ENCODE measurements at places on chromosomes 12 and 14. TPM values are rescaled to one million over a fixed set of nuclear protein-coding genes. Genes with fewer than 3 reads are reported as not detected.

Gene SOAT2
- 0.41 TPM for total RNA-seq

Gene RD3L
- total RNA-seq, result not detected

Gene GPR68
- total RNA-seq, result 0.95 TPM

GRCh38 chr12:131218026-131218922 is 264.6 kb downstream of the ADGRD1 start:
- H3K4me3 ChIP-seq, result no peak overlapping the region
- no peak for DNase-seq
- H3K4me1 ChIP-seq, result no peaks in the 10 kb centered on the region
- no peak overlapping the region for H3K27ac ChIP-seq

DNA sequence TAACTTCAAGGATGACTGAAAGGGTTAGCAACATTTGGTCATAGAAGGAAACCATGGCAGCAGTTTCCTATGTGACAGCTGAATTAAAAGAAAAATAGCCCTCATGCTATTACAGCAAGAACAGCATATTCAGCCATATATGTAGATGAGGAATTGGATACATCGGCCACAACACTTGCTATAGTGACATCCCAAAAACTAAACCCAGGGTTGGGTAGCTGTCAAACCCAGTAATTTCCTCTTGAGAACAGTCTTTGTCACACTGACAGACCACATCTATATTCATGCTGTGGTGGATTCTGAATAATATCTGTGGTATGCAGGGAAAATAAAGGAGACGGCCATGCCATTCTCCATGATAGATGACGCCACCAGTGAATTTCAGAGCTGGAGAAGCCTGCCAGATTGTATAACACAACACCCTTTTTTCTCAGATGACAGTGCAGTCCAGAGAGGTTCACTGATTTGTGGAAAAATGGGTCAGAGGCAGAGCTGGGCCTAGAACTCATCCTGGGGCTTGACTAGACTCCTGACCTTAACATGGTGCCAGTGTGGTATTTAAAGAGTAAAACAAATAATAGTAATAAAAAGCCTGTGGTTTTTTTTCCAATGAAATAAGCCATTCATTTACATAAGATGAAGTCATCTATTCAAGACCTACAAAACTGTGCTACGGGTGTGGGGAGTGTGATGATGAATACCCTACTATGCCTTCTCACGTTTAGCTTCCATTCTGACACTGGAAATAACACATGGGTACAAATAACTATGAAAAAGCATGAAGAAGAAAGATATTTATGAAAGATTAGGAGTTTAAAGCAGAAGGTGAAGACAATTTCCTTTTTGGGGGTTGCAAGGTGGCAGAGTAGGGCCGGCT is 32.3 kb downstream of the EFCAB11 start:
- no peak for DNase-seq
- peaks cover 4% of the 10 kb centered on the region for H3K4me1 ChIP-seq
- no peaks in the 10 kb centered on the region for H3K36me3 ChIP-seq
- H3K4me3 ChIP-seq, result no peak overlapping the region
- no peak overlapping the region for H3K27ac ChIP-seq

DNA sequence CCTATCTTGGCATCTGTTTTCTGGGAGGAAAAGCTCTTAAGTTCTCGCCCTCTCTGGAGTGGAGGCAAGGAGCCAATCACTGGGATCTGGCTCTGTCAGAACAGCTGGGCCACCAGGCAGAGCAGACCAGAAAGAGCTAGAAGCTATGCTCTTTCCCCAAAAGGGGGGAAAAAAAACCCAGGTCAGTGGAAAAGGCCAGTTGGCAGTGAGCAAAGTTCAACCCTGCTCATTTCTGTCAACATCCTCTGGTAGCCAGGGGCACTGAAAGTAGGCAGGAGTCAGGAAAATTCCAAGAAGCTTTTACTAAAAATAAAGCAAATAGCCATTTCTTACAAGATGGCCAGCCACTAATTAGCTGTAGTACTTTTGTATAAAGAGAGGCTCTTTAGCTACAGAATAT is 36.6 kb upstream of the PAX9 start:
- no peaks in the 10 kb centered on the region for H3K36me3 ChIP-seq
- DNase-seq, result no peak
- no peaks in the 10 kb centered on the region for H3K4me1 ChIP-seq
- no peak overlapping the region for H3K27ac ChIP-seq

Gene CD163L1
- 1.7 TPM for total RNA-seq

Gene ETFBKMT
- total RNA-seq, result 4.4 TPM

GRCh38 chr12:92943482-92944250 is 14.6 kb upstream of the EEA1 start:
- H3K36me3 ChIP-seq, result no peaks in the 10 kb centered on the region
- no peak overlapping the region for H3K4me3 ChIP-seq
- no peak overlapping the region for H3K27ac ChIP-seq

DNA sequence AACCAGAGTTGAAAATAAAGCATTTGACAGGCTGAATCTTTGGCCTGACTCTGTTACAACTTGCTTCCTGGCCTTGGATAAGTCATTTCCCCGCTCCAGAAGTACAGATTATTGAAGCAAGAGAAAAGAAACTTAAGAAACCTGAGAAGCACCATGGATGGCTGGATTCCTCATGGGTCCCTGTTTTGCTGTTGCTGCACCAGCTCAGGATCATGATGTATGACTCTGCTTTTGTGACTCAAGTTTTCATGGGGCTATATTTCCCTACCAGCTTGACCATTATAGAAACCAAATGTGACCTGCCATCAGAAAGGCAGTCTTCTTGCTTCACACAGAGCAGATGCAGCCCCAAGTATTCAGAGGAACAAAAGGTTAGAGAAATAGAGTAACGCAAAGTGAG is 921.8 kb downstream of the BCL11B start:
- H3K27ac ChIP-seq, result no peak overlapping the region
- no peaks in the 10 kb centered on the region for H3K27me3 ChIP-seq
- DNase-seq, result no peak
- no peaks in the 10 kb centered on the region for H3K36me3 ChIP-seq

- DNase-seq, result no peak
- H3K27me3 ChIP-seq, result no peaks in the 10 kb centered on the region
- no peak overlapping the region for H3K4me3 ChIP-seq
- H3K4me1 ChIP-seq, result peaks cover 36% of the 10 kb centered on the region
- H3K27ac ChIP-seq, result peak overlapping the region; percentile 66
- no peaks in the 10 kb centered on the region for H3K36me3 ChIP-seq
These were observed 56.0 kb downstream of the DCAF5 start for GRCh38 chr14:69096781-69097475.

- H3K4me1 ChIP-seq, result peaks cover 12% of the 10 kb centered on the region
- H3K4me3 ChIP-seq, result no peak overlapping the region
- H3K27ac ChIP-seq, result no peak overlapping the region
- H3K36me3 ChIP-seq, result no peaks in the 10 kb centered on the region
These were observed 486.2 kb downstream of the NELL2 start for GRCh38 chr12:44389896-44390295.

Gene SRGAP1
- total RNA-seq, result 12.2 TPM

DNA sequence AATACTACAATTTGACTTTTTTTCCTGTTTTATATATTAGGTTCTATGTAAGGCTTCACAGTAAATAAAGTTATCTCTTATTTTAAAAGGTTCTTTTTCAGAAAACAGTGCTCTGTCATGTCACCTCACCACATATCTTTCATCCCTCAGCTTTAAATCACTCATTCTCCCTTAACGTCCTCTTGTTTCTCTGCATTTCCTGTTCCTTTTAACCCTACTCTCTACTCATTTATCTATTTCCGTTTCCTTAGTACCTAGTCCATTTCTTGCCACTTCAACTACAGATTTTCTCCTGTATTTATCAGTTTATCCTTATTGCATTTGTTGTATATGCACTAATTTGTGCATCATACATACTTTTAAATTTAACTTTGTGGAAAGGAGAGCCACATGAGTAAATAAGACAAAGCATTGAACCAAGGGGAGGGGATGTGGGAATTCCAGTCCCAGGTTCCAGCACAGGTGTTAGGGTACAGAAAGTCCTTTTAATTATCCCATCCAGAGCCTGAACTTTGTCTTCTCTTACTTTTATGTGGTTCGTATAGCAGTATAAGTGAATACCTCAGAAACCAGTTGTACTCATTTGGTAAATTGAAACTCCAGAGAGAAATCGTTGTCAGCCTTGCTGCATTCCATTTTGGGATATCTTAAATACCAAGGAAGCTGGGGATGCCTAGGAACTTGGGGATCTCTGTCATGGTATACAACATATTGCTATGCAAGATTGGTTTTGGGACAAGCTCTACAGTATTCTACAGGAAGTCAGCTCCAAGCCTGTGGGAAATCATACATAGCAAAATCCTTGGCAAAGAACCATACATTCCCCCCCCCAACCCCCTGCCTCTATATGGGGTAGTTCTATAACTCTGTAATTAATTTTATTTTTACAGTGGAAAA is 120.5 kb downstream of the DIP2B start:
- no peaks in the 10 kb centered on the region for H3K4me1 ChIP-seq
- no peaks in the 10 kb centered on the region for H3K36me3 ChIP-seq
- no peak for DNase-seq
- no peak overlapping the region for H3K4me3 ChIP-seq

Gene ACTN1
- total RNA-seq, result 372 TPM

- peak overlapping the region; percentile 14 for H3K4me3 ChIP-seq
- no peaks in the 10 kb centered on the region for H3K27me3 ChIP-seq
- H3K27ac ChIP-seq, result peak overlapping the region; percentile 75
- H3K4me1 ChIP-seq, result no peaks in the 10 kb centered on the region
These were observed 33.1 kb downstream of the CMKLR1 start for GRCh38 chr12:108305991-108306501.

DNA sequence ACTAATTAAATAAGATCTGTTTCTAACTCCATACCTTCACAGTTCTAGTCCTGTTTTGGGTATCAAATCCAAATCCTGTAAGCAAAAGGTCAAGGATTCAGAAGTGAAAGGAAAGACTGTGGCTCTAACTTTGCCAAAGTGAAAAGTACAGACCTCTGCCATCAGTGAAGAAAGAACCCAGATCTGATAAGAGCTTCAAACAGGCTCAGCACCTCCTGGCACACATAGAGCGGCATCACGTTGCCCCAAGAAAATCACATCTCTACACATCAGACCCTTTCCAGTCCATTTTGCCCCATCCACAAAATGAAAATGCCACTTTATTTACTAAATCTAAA is 23.2 kb downstream of the CLIP1 start:
- peak overlapping the region; percentile 89 for H3K27ac ChIP-seq
- H3K4me1 ChIP-seq, result peaks cover 72% of the 10 kb centered on the region
- no peaks in the 10 kb centered on the region for H3K36me3 ChIP-seq
- H3K4me3 ChIP-seq, result peak overlapping the region; percentile 18

Gene WNT1
- total RNA-seq, result not detected

GRCh38 chr12:48023386-48023785 is 19.1 kb upstream of the COL2A1 start:
- no peak for DNase-seq
- H3K27ac ChIP-seq, result no peak overlapping the region
- no peaks in the 10 kb centered on the region for H3K36me3 ChIP-seq
- H3K27me3 ChIP-seq, result peaks cover 9% of the 10 kb centered on the region
- no peaks in the 10 kb centered on the region for H3K4me1 ChIP-seq

Gene NEK9
- total RNA-seq, result 57.8 TPM

DNA sequence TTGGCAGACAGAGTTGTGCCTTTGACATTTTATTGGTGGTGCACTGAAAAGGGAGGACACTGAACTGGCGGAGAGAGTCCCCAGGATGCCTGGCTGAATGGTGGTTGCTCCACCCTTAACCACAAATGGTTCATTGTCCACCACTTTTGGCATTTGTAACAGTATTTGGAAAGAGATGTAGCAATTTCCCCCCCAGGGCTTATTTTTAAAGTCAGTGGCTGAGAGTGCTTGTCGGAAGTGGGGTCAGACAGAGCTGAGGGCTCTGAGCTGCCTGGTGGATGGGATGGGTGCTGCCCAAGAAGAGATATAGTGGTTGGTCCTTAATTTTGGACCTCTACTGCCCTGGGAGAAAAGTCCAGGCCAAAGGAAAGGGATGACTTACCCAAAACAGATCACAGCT is 31.5 kb upstream of the FGF6 start:
- H3K36me3 ChIP-seq, result no peaks in the 10 kb centered on the region
- H3K4me1 ChIP-seq, result no peaks in the 10 kb centered on the region
- no peak for DNase-seq
- no peaks in the 10 kb centered on the region for H3K27me3 ChIP-seq
- no peak overlapping the region for H3K27ac ChIP-seq

GRCh38 chr12:21644516-21644915 is 13.1 kb downstream of the LDHB start:
- H3K36me3 ChIP-seq, result peaks cover 85% of the 10 kb centered on the region
- DNase-seq, result no peak
- H3K27ac ChIP-seq, result no peak overlapping the region
- no peak overlapping the region for H3K4me3 ChIP-seq
- H3K27me3 ChIP-seq, result no peaks in the 10 kb centered on the region

- no peak overlapping the region for H3K4me3 ChIP-seq
- no peaks in the 10 kb centered on the region for H3K4me1 ChIP-seq
- H3K27me3 ChIP-seq, result no peaks in the 10 kb centered on the region
- no peak for DNase-seq
- no peak overlapping the region for H3K27ac ChIP-seq
These were observed 67.6 kb downstream of the C12orf56 start for GRCh38 chr12:64323006-64323405.

Gene OAS2
- 2.0 TPM for total RNA-seq

DNA sequence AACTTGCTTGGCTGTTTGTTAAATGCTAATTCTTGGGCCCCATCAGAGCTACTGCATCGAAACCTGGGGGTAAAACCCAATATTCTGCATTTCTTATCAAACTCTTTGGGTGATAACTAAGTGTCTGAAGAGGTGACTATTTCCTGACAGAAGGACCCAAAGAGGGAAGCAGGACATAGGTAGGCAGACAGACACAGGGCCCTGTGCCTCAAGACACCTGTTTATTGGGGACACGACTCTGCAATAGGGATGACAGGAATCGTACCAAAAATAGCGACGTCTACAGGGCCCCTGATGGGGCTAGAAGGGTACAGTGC is 8.6 kb downstream of the ZNF219 start:
- peak overlapping the region; percentile 9 for H3K27ac ChIP-seq
- no peak for DNase-seq
- no peak overlapping the region for H3K4me3 ChIP-seq
- H3K4me1 ChIP-seq, result peaks cover 41% of the 10 kb centered on the region
- peaks cover 32% of the 10 kb centered on the region for H3K36me3 ChIP-seq
- no peaks in the 10 kb centered on the region for H3K27me3 ChIP-seq

Gene RERG
- total RNA-seq, result 72.8 TPM

DNA sequence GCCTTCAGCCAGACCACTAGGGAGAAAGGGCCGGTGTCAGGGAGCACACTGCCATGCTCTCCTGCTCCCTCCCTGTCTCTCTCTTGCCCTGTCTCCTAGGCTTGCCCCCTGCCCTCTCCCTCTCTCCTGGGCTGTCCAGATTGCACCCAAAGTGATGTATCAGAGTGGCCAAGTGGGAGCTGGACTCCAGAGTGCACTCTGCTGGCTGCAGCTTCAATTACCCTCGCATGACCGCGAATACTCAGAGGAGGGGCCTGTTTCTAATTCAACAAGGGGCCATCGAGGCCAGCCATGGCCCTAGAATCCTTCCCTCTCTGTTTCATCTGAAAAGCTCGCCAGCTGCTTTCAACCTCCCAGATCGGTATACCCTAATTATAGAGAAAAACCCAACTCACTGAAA is 206.4 kb upstream of the FKBP4 start:
- H3K27me3 ChIP-seq, result no peaks in the 10 kb centered on the region
- H3K27ac ChIP-seq, result no peak overlapping the region
- peaks cover 75% of the 10 kb centered on the region for H3K36me3 ChIP-seq
- H3K4me3 ChIP-seq, result no peak overlapping the region
